Panc1 (cell line): ENCODE measurements at places on chromosomes 11 and 22.

GRCh38 chr11:82185925-82186324 is 547.7 kb downstream of the FAM181B start:
- no peak for DNase-seq

- DNase-seq, result no peak
Observed at GRCh38 chr11:93652161-93652597, 9.3 kb upstream of the CEP295 start.

DNA sequence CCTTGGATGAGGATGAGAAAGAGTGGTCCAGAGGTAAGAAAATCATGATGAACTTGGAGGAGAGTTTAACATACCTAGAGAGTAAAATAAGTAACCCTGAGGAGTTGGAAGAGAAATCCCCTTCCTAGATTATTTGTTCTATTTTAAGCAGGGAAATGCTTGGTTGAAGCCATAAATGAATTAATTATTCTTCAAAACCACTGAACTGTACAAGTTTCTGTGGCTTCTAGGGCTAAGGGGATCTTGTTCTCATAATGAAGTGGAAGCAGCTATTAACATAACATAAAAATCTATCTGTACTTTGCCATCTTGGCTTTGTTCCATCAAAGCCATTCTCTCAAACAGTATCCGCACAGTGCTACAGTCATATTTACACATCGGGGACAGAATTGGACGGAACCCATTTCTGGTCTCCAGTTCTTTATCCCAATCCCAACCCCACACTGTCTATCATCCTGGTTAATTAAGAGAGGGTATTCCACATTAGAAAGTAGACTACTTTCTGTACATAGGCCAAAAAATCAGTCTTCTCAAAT is 14.5 kb upstream of the ARHGAP42 start:
- DNase-seq, result no peak

- DNase-seq, result no peak
Observed at GRCh38 chr22:32462452-32462851, 1.8 kb downstream of the BPIFC start.

DNA sequence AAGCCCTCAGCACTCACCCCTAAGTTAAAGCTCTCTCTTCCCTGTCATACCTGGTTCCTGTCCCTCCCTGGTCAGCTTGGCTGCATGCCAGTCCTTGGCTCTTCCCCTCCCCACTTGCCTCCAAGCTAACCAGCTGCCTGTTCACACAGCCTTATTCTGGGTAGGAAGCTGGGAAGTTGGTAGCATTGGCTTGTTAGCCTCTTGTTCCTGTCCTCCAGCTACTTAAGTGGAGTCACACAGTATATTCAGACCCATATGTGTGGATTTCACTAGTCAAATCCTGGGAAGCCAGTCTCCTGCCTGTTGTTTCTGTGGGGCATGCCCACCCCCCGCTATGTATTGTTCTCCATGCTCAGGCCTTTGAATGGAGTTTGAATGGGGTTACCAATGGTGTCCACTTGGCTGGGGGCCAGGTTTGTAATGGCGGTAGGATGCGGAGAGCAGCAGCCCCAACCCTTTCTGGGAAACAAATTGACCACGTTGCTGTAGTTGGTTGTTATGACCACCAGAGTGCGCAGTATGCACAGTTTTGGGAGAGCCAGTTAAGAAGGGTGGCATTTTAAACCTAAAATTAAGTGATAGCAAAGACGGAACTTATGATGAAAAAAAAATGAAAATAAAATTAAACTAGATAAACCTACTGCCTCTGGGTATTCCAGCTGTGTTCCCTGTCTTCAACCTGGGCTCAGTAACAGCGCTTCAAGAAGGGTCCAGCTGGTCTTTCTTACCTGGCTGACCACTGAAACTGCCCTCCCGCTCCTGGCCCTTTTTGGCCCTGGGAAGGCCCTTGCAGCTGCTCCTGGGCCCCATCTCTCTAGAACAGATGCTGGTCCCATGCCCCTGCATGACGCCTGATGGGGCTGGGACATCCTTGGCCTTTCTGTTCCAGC is 10.7 kb upstream of the RPS3 start:
- DNase-seq, result no peak
